ENCODE measurements at places on chromosomes 13 and 19.

- DNase-seq = no peak
These were observed 83.6 kb downstream of the ITGBL1 start for GRCh38 chr13:101536079-101536478.

DNA sequence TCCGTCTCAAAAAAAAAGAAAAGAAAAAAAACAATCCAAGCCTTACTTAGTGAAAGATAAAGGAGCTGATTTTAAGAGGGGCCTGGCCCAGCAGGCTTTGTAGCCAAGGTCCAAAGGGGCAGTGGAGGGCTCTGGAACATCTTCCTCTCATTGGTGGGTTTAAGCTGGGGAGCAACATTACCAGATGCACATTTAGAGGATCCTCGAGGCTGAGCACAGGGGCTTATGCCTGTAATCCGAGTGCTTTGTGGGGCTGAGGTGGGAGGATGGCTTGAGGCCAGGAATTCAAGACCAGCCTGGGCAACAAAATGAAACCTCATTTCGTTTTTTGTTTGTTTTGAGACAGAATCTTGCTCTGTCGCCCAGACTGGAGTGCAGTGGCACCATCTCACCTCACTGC lies 8.0 kb upstream of the TMEM160 start:
- no peak for DNase-seq

DNA sequence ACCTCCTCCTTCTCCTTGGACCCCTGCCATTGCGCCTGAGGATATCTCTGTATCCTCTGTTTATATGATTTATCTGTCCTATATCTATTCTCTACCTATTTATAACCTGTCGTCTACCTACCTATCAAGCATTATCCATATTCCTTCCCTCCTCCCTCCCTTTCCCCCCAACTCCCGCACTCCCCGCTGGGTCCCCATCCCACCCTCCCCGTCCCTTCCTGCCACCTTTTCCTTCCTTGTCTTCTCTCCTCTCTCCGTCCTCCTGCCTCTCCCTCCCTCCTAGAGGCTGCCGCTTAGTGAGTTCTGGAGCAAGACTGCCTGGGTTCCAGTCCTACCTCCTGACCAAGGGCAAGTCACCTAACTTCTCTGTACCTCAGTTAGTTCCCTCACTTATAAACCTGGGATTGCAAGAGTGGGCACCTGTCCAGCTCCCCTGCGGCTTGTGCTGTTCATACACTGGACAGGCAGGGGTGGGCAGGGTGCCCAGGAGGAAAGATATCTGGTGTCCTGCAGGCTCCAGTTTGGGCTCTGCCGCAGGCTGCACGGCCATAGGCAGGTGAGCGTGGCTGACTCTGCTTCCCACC lies 16.1 kb downstream of the TTYH1 start:
- DNase-seq = no peak

- DNase-seq = no peak
These were observed 26.0 kb upstream of the RBM26 start for GRCh38 chr13:79432086-79432485.

All from stimulated activated CD8-positive, alpha-beta memory T cell treated with anti-CD3 and anti-CD28 coated beads, Interleukin-2, amount 100 ng/mL, for 1 hour (primary cell).